ENCODE measurements at places on chromosomes 7 and 10. TPM values are rescaled to one million over a fixed set of nuclear protein-coding genes. Genes with fewer than 3 reads are reported as not detected.

The TMEM196 gene
- total RNA-seq, result not detected

The PCLO gene
- total RNA-seq, result not detected

The OPALIN gene
- not detected for total RNA-seq

The EBF3 gene
- not detected for total RNA-seq

The COL28A1 gene
- total RNA-seq, result not detected
